ENCODE measurements at places on chromosomes 6 and 20.

DNA sequence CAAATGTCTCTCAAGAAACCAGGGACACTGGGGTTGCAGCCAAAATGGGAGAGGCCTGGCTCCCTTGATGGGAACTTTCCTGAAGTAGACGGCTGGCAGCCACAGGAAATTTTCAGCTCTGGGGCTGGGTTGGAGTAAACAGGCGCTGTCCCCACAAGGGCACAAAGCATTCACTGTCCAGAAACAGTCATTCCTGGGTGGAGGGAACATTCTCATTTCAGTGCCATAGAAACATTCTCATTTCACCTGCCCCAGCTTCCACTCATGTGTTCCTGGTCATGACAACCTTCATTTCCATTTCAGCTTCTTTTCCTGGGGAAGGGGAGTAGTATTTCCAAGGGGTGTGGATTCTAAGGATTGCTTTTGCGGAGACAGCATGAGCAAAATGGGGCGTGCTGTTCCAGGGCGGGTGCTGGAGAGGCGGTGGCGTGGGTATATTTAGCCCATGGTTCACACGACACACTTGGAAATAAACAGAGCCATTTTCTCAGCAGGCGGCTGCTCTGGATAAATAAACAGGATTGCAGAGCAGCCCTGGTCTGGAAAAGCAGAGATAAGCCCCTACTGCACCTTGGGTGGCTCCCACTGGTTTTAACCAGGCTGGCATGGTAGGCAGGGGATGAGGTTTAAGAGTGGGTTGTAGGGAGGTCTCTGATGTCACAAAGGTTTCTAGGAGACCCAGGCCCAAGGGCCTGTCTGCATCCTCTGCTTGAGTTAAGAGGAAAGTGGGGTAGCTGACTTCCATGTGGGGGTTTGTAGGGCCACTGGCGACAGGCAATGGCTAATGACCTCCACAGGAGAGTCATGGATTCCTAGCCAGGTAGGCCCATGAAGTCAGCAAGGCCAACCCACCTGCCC, 32.9 kb downstream of the COX4I2 start:
- peak; percentile 72 for DNase-seq

DNA sequence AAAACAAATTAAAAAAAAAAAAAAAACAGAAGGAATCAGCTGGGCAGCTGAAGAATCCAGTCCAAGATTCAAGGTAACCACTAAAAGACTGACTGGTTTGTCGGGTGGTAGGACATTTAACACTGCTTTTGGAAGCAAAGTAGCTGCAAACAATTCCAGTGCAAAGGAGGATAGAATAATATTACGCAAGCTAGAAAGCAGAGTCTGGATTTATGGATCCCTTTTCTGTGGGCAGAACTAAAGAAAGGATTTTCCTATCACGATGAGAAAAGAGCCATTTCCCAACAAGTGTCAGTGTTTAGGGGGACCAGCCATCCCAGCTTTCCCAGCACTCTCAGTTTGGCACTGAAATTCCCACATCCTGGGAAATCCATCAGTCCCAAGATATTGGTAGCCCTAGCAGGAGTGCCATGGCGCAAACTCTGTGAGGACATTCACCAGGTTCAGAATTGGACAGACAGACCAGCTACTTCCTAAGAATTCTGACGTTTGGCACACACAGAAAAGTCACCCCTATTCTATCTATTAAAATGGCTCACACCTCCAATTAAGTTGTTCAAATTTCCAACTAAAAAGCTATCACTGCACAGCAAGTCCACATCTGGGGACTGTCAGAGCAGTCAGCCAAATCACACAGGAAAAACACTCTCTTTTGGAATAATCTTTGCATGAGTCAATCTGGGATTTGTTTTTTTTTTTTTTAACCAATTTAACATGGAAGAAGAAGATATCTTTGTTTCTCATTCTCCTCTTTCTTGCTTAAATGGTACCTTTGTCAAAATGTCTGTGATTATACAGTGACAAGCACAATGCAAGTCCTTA, 356.8 kb upstream of the ARID1B start:
- no peak for DNase-seq

DNA sequence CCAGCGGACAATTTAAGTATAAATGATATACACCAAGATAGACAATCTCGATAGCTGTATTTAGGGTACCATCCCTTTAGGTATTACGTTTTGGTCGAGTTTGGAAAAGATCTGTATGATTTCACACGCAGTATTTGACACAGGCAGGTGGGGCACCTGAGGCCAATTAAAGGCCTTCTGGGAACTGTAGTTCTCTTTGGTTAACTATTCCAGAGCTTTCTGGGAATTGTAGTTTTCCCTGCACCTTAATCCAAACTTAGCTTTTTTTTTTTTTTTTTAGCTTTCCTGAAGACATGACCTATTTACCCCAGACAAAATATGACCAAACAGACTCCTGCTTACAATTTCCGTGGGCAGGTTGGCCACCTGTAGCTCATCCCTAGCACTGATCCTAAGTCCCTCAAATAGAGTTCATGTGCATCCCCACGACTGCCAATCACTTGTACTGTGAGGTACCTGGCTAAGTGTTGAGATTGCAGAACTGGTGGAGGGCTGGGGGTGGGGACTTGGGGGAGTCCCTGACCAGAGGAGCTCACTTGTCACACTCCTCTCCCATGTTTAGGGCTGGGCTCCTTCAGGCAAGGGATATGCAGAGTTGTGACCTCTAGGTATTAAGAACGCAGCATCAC, 999 bp upstream of the EHMT2 start:
- DNase-seq: no peak

DNA sequence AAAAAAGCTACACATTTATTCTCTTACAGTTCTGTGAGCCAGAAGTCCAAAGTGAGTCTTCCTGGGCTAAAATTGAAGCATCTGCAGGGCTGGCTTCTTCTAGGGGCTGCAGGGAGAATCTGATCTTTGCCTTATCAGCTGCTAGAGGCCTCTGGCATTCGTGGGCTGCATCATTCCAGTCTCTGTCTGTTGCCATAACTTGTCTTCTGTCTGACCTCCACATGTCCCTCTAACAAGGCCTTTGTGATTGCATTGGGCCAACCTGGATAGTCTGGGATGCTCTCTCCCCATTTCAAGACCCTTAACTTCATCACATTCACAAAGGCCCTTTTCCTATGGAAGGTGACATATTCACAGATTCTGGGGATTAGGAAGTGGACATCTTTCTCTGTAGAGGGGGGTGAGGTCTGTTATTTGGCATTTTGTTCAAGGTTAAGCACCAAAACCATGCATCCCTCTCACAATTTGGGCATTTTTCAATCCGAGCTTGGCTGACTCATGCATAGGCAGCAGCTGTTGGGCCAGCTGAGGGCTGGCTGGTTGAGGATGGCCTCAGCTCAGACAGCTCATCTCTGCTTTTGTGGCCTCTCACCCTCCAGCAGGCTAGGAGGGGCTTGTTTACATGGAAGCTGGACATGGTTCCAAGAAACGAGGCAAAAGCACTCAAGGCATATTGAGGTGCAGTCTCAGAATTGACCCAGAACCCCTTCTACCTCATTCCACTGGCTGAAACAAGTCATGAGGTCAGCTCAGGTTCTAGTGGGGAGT, 116.1 kb upstream of the NXT1 start:
- no peak for DNase-seq

DNA sequence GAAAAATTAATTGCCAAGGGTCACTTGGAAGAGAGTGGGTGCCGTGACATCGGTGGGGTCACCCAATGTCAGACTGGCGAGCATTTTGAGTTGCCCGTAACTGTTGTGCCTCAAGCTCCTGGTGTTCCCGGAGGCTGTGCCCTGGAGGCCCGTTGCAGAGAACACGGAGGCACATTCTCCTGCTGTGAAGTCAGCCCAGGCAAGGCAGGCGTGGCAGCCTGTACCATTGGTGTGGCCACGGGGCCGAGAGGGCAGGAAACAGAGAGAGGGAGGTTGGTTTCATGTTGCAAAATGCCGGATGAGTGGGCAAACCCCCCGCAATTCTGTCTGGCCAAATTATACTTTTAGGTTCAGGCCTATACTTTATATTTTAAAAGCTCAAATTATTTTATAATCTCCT, 81.2 kb downstream of the THBS2 start:
- no peak for DNase-seq
